Left ventricle myocardium inferior (tissue), 1 donor: ENCODE measurements at places on chromosomes 2 and 18. TPM values are rescaled to one million over a fixed set of nuclear protein-coding genes. Genes with fewer than 3 reads are reported as not detected.
A peak's percentile ranks its signal among the peaks of the same experiment; 100 is the strongest.

The ARHGEF4 gene
- total RNA-seq, result 5.3 TPM

The DDX18 gene
- 25.5 TPM for total RNA-seq

The RMND5A gene
- 93.7 TPM for total RNA-seq

The ATP8B1 gene
- 8.6 TPM for total RNA-seq

The TRIM43 gene
- total RNA-seq, result not detected

The DSC1 gene
- total RNA-seq, result 7.5 TPM

The PAX3 gene
- 0.30 TPM for total RNA-seq

The MGAT4A gene
- 18.4 TPM for total RNA-seq

The HOXD10 gene
- total RNA-seq, result not detected

The RAB6C gene
- 0.16 TPM for total RNA-seq

GRCh38 chr18:11021477-11021876, 127.9 kb downstream of the PIEZO2 start:
- H3K4me3 ChIP-seq, result no peak overlapping the region
- DNase-seq, result no peak
- H3K36me3 ChIP-seq, result no peaks in the 10 kb centered on the region
- no peak overlapping the region for H3K27ac ChIP-seq
- H3K4me1 ChIP-seq, result no peaks in the 10 kb centered on the region

GRCh38 chr2:132860220-132860619, 190.2 kb upstream of the LYPD1 start:
- no peaks in the 10 kb centered on the region for H3K4me1 ChIP-seq
- H3K4me3 ChIP-seq, result no peak overlapping the region
- H3K36me3 ChIP-seq, result no peaks in the 10 kb centered on the region
- no peak for DNase-seq
- H3K27me3 ChIP-seq, result no peaks in the 10 kb centered on the region

DNA sequence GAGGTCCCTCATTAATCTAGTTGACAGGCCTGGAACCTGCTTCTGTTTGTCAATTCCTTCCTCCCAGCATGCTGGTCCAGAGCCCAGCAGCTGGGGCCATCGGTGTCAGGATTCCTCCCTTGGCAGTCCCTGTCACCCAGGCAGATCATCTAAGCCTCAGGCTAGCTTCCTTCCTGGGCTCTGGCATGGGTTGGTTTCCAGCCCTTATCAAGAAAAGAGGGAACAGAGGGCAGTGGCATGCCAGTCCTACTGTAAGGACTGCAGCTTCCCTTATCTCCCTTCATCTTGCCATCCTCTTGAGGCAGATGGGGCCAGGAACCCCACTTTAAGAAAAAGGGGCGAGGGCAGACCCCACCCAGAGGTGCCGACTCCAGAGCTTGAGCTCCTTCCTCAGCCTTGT, 10.9 kb upstream of the KCNK3 start:
- H3K27me3 ChIP-seq, result peaks cover 35% of the 10 kb centered on the region
- no peak overlapping the region for H3K27ac ChIP-seq
- no peaks in the 10 kb centered on the region for H3K4me1 ChIP-seq

DNA sequence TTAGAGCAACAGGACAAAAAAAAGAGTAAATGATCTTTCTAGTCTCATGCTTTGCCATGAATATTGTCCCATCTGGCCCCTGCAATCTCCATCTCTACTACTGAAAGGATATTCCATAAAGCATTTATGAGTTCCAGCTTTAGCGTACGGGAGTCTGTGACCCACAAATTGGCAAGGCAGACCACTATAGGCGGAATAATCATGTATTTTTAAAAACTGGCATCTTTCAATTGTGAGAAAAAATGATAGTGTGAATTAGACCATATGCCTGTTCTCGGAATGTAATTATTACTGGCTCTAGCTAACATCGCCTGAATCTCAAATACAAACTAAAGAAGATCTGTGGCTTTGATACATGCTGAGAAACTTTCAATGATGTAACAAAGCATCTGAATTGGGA, 738.1 kb upstream of the NXPH2 start:
- H3K27ac ChIP-seq, result no peak overlapping the region
- H3K27me3 ChIP-seq, result no peaks in the 10 kb centered on the region
- DNase-seq, result no peak
- no peak overlapping the region for H3K4me3 ChIP-seq
- H3K4me1 ChIP-seq, result no peaks in the 10 kb centered on the region
- H3K36me3 ChIP-seq, result no peaks in the 10 kb centered on the region

- DNase-seq, result no peak
- no peak overlapping the region for H3K27ac ChIP-seq
- no peak overlapping the region for H3K4me3 ChIP-seq
These were observed 33.5 kb downstream of the AOX1 start for GRCh38 chr2:200619279-200619678.

DNA sequence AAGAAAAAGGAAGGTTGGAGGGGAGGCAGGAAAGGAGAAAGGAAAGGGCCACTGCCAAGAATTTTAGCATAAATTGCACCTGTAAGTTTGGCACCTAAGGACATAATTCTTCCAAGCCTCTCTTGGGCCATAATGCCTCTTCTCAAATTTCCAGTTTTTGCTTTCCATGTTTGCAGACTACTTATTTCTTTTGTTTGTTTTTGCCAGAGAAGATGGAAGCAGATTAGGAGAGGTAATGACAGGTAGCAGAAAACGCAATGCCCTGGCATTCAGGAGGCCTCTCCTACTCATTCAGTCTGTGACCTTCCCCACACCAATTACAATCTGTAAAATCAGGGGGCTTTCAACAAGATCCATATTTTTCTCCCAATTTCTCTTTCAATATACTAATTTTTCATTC, 56.8 kb downstream of the MRPL33 start:
- no peak overlapping the region for H3K4me3 ChIP-seq
- H3K27ac ChIP-seq, result no peak overlapping the region
- no peak for DNase-seq
- no peaks in the 10 kb centered on the region for H3K4me1 ChIP-seq
- peaks cover 7% of the 10 kb centered on the region for H3K36me3 ChIP-seq

- peak overlapping the region; percentile 72 for H3K27ac ChIP-seq
- H3K4me3 ChIP-seq, result peak overlapping the region; percentile 47
- peaks cover 31% of the 10 kb centered on the region for H3K4me1 ChIP-seq
- DNase-seq, result peak; percentile 56
- no peaks in the 10 kb centered on the region for H3K27me3 ChIP-seq
These were observed 1.1 kb downstream of the VAMP8 start for GRCh38 chr2:85578243-85579180.

- peaks cover 8% of the 10 kb centered on the region for H3K36me3 ChIP-seq
- H3K27me3 ChIP-seq, result peaks cover 18% of the 10 kb centered on the region
- no peak for DNase-seq
- peak overlapping the region; percentile 18 for H3K27ac ChIP-seq
- peak overlapping the region; percentile 1 for H3K4me3 ChIP-seq
- H3K4me1 ChIP-seq, result peaks cover 24% of the 10 kb centered on the region
These were observed 6.1 kb downstream of the ADCY3 start for GRCh38 chr2:24913911-24914310.

DNA sequence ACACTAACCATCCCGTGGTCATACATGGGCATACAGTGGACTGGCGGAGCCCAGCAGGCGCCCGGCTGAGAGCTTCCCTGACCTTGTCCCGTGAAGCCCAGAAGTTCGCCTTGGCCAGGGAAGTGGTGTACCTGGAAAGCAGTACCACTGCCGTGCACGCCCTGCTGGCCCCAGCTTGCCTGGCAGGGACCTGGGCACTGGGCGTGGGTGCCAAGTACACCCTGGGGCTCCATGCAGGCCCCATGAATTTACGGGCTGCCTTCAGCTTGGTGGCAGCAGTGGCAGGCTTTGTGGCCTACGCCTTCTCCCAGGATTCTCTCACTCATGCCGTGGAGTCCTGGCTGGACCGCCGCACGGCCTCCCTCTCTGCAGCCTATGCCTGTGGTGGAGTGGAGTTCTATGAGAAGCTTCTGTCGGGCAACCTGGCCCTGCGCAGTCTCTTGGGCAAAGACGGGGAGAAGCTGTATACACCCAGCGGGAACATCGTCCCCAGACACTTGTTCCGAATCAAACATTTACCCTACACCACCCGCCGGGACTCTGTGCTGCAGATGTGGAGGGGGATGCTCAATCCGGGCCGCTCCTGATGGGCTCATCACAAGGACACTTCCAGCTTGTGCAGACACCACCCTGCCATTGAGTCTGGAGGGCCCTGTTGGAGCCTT, 2.3 kb downstream of the TMEM177 start:
- H3K36me3 ChIP-seq, result peaks cover 10% of the 10 kb centered on the region
- no peak for DNase-seq
- H3K27me3 ChIP-seq, result no peaks in the 10 kb centered on the region
- H3K27ac ChIP-seq, result no peak overlapping the region
- no peak overlapping the region for H3K4me3 ChIP-seq

DNA sequence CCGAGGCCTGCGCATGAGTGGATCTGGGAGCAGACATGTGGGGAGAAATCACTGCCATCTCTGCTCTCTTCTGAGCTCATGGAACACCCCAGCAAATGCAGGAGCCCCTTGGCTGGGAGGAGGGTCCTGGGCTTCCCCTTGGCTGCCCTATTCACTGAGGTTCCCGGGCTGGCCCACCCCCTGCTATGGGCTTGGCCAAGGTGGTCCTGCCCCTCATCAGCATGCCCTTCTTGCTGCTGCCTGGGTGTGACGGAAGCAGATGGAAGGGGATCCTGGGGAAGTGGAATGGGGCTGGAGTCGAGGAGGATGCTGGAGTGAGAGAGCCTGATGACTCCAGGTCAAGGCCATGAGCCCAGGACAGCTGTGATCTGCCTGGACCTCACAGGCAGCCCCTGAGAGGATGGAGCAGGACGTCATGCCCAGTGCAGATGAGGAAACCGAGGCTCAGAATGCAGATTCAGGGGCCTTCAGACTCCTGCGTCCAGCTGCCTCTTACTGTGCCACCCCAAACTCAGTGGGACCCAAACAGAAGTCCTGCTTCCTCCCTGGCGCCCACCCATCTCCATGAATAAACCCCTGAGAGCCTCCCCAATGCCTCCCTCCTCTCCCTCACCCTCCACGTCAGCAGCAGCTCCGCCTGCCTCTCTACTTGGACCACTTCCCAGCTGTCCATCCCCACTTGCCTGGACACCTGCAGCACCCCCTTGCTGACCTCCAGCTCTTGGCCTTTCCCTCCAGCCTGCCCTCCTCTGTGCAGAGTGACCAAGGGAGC, 4.0 kb downstream of the SNED1 start:
- peaks cover 40% of the 10 kb centered on the region for H3K36me3 ChIP-seq
- no peak overlapping the region for H3K4me3 ChIP-seq
- peaks cover 38% of the 10 kb centered on the region for H3K4me1 ChIP-seq
- no peaks in the 10 kb centered on the region for H3K27me3 ChIP-seq
- no peak overlapping the region for H3K27ac ChIP-seq

- no peaks in the 10 kb centered on the region for H3K36me3 ChIP-seq
- DNase-seq, result no peak
- H3K4me3 ChIP-seq, result no peak overlapping the region
- no peak overlapping the region for H3K27ac ChIP-seq
These were observed 113.7 kb downstream of the XRCC5 start for GRCh38 chr2:216222650-216223352.

DNA sequence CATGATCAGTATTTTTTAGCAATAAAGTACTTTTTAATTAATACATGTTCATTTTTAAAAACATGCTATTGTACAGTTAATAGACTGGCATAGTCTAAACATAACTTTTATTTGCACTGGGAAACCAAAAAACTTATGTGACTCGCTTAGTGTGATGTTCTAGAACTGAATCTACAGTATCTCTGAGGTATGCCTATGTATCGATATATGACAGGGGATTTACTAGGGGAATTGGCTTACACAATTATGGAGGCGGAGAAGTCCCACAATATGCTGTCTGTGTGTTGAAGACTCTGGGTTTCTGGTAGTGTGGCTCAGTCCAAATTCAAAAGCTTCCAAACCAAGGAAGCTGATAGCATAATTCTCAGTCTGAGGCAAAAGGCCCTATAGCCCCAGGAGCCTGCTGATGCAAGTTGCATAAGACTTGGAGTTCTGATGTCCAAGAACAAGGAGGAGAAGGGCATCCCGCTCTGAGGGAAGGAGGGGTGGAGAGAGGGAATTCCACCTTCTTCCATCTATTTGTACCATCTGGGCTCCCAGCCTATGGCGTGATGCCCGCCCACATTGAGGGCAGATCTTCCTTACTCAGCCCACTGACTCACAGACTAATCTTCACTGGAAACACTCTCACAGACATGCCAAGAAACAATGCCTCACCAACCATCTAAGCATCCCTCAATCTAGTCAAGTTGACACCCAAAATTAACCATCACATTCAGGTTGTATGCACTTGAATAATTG, 27.5 kb downstream of the ZNF638 start:
- peaks cover 72% of the 10 kb centered on the region for H3K36me3 ChIP-seq
- no peak overlapping the region for H3K4me3 ChIP-seq
- no peaks in the 10 kb centered on the region for H3K27me3 ChIP-seq
- no peak overlapping the region for H3K27ac ChIP-seq
- peaks cover 30% of the 10 kb centered on the region for H3K4me1 ChIP-seq
- no peak for DNase-seq

DNA sequence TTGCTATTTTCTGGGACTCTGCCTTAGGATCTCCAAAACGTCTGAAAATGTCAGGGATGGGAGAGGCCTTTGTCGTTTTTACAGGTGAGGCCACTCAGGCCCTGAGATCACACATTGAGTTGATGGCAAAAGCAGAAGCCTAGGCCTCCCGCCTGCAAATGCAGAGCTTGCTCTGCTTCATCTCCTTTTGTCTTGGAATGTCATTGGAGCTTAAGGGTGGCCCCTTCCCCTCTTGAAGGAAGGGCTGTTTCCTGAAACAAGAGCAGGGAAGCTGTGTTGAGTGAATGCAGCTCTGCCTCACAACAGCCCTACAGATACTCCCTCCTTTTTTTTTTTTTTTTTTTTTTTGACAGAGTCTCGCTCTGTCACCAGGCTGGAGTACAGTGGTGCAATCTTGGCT, 123.5 kb downstream of the GLI2 start:
- H3K27ac ChIP-seq, result no peak overlapping the region
- no peaks in the 10 kb centered on the region for H3K36me3 ChIP-seq
- no peak overlapping the region for H3K4me3 ChIP-seq
- peaks cover 6% of the 10 kb centered on the region for H3K27me3 ChIP-seq

- DNase-seq, result no peak
- no peak overlapping the region for H3K4me3 ChIP-seq
- peaks cover 9% of the 10 kb centered on the region for H3K27me3 ChIP-seq
- no peak overlapping the region for H3K27ac ChIP-seq
- H3K36me3 ChIP-seq, result no peaks in the 10 kb centered on the region
These were observed 29.5 kb upstream of the STAT1 start for GRCh38 chr2:191043438-191043837.

DNA sequence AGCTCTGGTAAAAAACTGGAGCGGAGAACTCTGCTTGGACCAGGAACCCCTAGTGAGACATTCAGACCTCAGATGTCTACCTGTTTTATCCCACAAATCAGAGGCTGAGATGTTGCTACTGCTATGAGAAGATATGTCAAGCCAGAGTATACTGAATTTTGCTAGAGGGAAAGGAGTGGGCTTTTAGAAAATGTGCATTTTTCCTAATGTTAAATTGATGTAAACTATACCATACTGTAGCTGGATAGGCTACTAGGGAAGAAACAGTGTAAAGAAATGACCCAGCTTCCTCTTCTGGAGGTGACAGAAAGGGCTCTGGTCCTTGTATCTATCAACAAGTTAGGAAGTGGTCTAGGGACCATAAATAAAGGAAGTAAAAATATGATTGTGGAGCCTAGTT, 65.0 kb downstream of the SLC39A10 start:
- DNase-seq, result no peak
- H3K4me3 ChIP-seq, result no peak overlapping the region
- H3K27me3 ChIP-seq, result no peaks in the 10 kb centered on the region
- H3K36me3 ChIP-seq, result peaks cover 45% of the 10 kb centered on the region
- H3K4me1 ChIP-seq, result no peaks in the 10 kb centered on the region
- no peak overlapping the region for H3K27ac ChIP-seq

GRCh38 chr2:53584986-53585385, 182.6 kb upstream of the CHAC2 start:
- H3K27ac ChIP-seq, result no peak overlapping the region
- H3K4me3 ChIP-seq, result no peak overlapping the region
- H3K27me3 ChIP-seq, result peaks cover under 1% of the 10 kb centered on the region
- no peaks in the 10 kb centered on the region for H3K36me3 ChIP-seq
